DMS79 treated with DMSO at 0.1 percent for 48 hours (cell line): ENCODE measurements at places on chromosomes 2 and 18.

DNA sequence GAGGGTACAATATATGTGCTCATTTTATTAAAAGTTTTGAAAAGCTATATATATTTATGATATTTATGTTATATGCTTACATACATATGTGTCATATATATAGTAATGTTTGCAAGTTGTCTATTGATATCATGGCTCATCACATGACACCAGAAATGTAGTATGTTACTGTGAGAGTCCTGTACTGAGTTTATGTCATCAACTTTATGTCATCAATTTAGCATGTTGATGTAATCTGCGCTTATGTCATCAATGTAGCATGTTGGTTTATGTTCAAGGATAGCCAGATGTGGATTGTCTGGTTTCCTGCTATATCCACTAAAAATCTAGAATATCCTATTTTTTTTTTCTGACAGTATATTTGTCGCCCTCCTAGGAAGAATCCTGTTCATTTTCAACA lies 77.4 kb downstream of the APLF start:
- no peak for DNase-seq

- DNase-seq = peak; percentile 15
Measured at GRCh38 chr2:182649316-182649715, 66.7 kb upstream of the DNAJC10 start.

GRCh38 chr2:233674314-233674713 lies 2.6 kb downstream of the UGT1A9 start:
- DNase-seq = no peak

DNA sequence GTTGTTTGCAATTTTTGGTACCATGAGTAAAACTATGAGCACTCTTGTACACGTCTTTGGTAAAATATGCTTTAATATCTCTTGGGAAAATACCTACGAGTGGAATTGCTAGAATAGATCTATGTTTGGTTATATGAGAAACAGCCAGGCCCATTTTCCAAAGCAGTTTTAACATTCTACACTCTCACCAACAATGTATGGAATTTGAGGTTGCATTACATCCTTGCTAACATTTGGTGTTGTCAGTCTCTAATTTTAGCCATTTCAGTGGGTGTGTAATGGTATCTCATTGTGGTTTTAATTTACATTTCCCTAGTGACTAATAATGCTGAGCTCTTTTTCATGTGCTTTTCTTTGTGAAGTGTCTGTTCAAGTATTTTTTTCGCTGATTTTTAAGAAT lies 118.9 kb upstream of the TCF4 start:
- no peak for DNase-seq

DNA sequence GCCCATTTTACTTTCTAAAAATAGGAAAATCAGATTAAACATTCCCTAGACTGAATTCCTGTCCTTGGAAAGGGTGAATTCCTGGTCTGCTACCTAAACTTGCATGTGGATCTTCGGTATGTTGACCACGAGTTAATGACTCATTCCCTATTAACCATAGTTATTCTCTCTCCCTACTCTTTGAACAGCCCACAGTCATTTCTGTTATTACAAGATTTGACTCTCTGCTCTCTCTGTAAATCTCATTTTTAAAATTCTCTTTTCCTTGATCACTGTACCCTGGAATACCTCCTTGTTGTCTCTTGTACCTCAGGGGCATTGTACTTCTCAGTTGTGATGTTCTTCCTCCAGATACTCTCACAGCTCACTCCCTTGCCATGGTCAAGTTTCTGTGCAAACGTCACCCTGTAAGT lies 92.0 kb upstream of the GULP1 start:
- no peak for DNase-seq

DNA sequence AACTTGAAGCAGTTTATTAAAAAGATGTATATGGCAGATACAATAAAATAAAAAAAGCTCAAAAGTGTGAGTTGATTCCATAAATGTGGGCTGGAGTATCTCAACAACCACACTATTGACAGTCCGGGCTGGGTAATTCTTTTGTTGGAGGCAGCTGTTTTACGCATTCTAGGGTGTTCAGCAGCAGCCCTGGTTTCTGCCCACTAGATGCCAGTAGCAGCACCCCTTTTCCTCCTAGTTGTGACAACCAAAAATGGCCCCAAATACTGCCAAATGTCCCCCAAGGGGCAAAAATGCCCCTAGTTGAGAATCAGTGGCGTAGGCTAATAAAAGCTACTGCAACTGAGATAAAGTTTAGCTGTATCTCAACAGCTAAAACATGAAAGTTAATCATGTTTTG lies 44.8 kb downstream of the CHMP3 start:
- no peak for DNase-seq

- no peak for DNase-seq
Measured at GRCh38 chr2:207181526-207182274, 16.0 kb upstream of the KLF7 start.

DNA sequence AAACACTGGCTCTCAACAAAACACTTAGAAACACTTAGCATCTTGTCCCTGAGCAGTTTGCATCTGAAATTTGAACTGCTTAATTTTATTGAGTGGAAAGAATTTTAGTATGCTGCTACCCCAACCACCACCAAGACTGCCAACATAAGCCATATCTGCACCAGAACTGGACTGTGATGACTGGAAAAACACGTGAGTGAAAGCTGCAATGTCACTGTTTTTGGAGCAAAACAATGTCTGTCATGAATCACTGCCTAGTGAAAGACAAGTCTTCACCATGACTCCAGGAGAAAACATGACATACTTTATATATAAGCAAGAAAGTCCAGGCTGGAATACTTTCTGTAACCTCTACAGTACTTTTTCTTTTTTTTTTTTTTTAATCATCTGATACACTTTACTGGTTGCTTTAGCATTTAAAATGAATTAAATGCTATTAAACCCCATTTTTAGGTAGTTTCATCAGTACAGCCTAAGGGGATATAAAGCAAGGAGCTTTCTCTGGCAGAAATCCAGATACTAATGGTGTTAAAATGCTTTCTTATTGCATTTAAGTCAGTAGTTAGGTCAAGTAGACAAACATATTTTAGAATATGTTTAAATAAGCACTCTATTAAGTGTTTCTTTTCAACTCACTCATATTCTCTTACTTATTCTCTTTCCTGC lies 2129.4 kb upstream of the PIK3C3 start:
- peak; percentile 99 for DNase-seq

DNA sequence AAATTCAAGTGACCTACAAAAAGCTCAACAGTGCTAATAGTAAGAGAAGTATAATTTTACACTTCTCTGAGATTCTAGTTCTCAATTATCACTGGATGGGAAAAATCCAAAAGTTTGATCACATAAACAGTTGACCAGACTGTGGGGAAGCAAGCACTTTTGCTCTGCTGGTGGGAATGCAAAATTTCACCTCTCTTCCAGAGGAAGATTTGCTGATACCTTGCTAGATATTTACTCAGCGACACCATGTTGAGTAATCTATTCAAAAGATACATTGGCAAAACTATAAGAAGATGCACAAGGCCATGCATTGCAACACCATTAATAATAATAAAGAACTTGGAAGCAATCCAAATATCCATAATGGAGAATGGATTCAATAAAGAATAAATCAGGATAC lies 204.4 kb downstream of the MREG start:
- DNase-seq = no peak

GRCh38 chr2:34112161-34112560 lies 513.1 kb upstream of the FAM98A start:
- no peak for DNase-seq

GRCh38 chr2:129113776-129114175 lies 795.1 kb upstream of the HS6ST1 start:
- no peak for DNase-seq

GRCh38 chr2:45438872-45439665 lies 172.0 kb downstream of the SRBD1 start:
- DNase-seq = no peak

- DNase-seq = peak; percentile 50
Measured at GRCh38 chr2:174985614-174986013, 19.6 kb downstream of the CHN1 start.

DNA sequence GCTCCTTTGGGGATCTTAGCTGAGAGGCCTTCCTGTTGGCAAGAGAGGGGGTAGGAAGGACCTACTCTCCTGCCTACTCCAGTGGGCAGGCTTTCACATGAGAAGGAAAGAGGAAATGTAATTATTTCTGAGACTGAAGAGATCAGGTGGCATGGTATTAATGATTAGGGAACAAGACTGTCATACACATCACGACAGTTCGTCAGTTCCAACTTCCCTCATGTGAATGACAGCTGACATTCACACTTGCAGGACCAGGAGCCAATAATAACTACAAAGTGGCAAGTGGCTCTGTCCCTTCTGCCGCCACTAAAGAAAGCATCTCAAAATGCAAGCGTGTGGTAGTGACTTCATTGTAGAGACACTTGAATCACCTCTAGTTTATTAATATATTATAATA lies 90.0 kb downstream of the ZCCHC2 start:
- DNase-seq = no peak

GRCh38 chr2:177064422-177064821 lies 148.2 kb upstream of the HNRNPA3 start:
- no peak for DNase-seq

DNA sequence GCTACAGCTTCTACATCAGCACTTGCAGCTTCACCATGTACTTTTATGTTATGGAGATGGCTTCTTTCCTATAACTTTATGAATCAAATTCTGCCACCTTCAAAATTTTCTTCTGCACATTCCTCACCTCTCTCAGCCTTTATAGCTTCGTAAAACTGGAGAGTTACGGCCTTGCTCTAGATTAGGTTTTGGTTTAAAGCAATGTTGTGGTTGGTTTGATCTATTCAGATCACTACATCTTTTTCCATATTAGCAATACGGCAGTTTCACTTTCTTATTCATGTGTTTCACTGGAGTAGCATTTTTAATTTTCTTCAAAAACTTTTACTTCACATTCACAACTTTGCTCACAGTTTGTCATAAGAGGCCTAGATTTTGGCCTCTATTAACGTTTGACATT lies 242.9 kb upstream of the GYPC start:
- no peak for DNase-seq

DNA sequence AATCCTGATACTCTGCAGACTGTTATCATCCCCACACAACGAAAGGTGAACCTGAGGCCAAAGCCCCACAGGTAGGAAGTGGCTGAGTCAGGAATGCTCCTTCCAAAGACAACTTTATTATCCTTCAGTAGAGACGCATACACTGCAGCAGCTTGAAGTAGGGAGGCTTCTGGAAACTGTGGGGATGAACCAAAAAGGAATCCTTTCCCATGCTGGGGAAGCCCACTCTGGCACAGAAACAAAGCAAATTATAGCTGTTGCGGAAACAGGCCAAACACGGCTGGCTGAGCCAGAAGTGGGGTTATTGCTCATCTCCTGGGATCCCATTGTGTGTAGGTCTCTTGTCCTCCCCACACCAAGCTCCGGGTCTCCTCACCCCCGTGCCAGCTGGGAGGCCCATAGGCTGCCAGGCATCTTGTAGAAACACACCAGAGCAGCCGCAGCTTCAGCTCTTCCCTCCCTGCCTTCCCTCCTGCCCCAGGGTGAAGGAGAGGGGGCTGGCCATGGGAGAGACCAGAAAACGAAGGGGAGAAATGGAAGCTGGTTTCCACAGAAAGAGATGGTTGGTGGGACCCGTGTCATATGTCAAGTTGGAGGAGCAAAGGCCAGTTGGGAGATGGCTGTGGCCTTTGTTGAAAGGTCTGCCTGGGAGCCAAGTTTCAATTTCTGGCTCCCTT lies 176.9 kb upstream of the NABP1 start:
- DNase-seq = no peak

DNA sequence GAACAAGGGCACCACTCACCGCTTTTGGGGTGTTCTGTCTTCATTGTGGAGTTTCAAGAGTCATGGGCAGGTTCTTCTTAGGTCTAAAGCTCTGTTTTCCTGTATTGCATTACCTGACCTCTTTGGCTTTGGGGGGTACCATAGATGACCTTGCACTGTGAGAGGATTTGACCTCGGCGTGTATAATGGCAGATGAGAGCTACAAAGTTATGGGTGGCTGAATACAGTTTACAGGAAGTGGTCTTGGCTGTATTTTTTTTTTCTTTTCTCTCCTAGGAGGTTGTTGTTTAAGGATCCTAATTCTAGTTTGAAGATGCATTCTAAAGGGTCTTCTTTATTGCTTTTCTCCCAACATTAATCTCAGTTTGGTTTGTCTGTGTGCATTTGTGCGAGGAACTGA lies 11.5 kb downstream of the GAL3ST2 start:
- DNase-seq = no peak

- no peak for DNase-seq
Measured at GRCh38 chr18:76528477-76529432, 33.7 kb upstream of the ZNF516 start.

DNA sequence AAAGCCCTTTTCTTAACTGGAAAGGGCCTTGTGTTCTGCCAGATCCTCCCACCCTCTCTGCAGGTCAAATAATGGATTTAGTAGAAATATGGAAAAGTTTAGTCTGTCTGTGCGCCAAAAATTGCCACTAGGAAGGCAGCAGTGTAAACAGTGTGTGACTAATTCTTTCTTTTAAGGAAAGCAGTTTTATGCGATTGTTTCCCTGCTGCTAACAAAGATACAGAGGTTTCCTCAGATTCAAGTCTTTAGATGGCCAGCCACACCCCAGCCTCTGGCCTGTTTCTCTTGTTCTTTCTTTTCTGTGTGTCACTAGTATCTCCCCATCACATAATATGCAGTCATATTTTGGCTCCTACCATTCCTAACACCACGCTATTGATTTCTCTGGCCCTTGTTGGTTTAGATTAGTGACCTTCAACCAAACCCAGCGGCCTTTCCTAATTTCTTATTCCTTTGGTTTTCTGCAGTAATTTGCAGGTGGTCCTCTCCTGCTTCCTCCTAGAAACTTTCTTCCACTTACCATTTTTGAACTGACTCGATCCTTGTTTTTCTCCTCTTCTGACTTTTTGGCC lies 157.4 kb downstream of the LTBP1 start:
- DNase-seq = no peak

GRCh38 chr2:22497789-22498188 lies 887.2 kb upstream of the KLHL29 start:
- DNase-seq = no peak

- DNase-seq = no peak
Measured at GRCh38 chr2:220687231-220687843, 884.8 kb downstream of the EPHA4 start.

GRCh38 chr2:37897511-37897910 lies 27.6 kb upstream of the RMDN2 start:
- DNase-seq = no peak

DNA sequence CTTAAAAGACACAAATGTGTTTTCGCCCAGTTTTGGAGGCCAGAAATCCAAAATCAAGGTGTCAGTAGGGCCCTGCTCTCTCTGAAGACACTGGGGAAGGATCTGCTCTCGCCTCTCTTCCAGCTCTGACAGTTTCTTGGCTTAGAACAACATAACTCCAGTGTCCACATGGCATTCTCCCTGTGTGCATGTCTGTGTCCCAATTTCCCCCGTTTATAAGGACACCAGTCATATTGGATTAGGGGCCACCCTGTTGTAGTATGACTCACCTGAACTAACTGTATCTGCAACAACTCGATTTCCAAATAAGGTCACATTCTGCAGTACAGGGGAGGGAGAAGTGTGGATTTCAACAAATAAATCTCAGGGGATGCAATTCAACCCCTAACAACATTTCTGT lies 263.2 kb downstream of the SS18 start:
- no peak for DNase-seq

GRCh38 chr2:127193967-127194280 lies 26.2 kb downstream of the CYP27C1 start:
- DNase-seq = no peak
